Subcutaneous preadipocyte (primary cell): ENCODE measurements at places on chromosomes 1 and 21. TPM values are rescaled to one million over a fixed set of nuclear protein-coding genes. Genes with fewer than 3 reads are reported as not detected.

The NCF2 gene
- not detected in 2 replicates for total RNA-seq

The RGS21 gene
- total RNA-seq: not detected in 2 replicates

The NCAM2 gene
- total RNA-seq: 0.39 and 1.1 TPM in 2 replicates

The ENAH gene
- 54.0 and 70.0 TPM in 2 replicates for total RNA-seq

The FAM163A gene
- total RNA-seq: not detected in 2 replicates

The CHIT1 gene
- not detected in 2 replicates for total RNA-seq

The KIF17 gene
- total RNA-seq: 0.20 TPM in 1 of 2 replicates, not detected in the other

The LCE1C gene
- not detected in 2 replicates for total RNA-seq

The CLIC6 gene
- total RNA-seq: 0.20 and 0.73 TPM in 2 replicates

The AQP10 gene
- not detected in 2 replicates for total RNA-seq

The CALML6 gene
- total RNA-seq: under 0.01 and 0.20 TPM in 2 replicates

The PERM1 gene
- total RNA-seq: not detected in 2 replicates

The ADSS2 gene
- total RNA-seq: 43.2 and 44.1 TPM in 2 replicates

The RNU1-2 gene
- under 0.01 TPM in 2 replicates for total RNA-seq

The ESRRG gene
- not detected in 2 replicates for total RNA-seq

The NSL1 gene
- 28.7 and 33.4 TPM in 2 replicates for total RNA-seq

The TESK2 gene
- 1.1 and 1.2 TPM in 2 replicates for total RNA-seq

The TMEM51 gene
- 1.5 and 2.5 TPM in 2 replicates for total RNA-seq

The LRRC3 gene
- total RNA-seq: 1.2 and 1.5 TPM in 2 replicates

The IFFO2 gene
- total RNA-seq: 4.7 and 5.1 TPM in 2 replicates

The RAB3B gene
- 0.73 and 4.1 TPM in 2 replicates for total RNA-seq

The RBM11 gene
- total RNA-seq: not detected in 2 replicates

The F13B gene
- not detected in 2 replicates for total RNA-seq

The IVL gene
- total RNA-seq: under 0.01 TPM in 1 of 2 replicates, not detected in the other

The OLFML2B gene
- total RNA-seq: 26.8 and 39.5 TPM in 2 replicates

The ACP6 gene
- 2.5 and 4.0 TPM in 2 replicates for total RNA-seq

The NUF2 gene
- 11.4 and 18.0 TPM in 2 replicates for total RNA-seq

The IL19 gene
- not detected in 2 replicates for total RNA-seq

The FCRL5 gene
- not detected in 2 replicates for total RNA-seq

The TMEM61 gene
- not detected in 2 replicates for total RNA-seq

The SZRD1 gene
- 69.4 and 74.5 TPM in 2 replicates for total RNA-seq

The YARS1 gene
- total RNA-seq: 112 and 138 TPM in 2 replicates

The NPR1 gene
- 6.2 and 6.3 TPM in 2 replicates for total RNA-seq

The SLC5A9 gene
- not detected in 2 replicates for total RNA-seq

The ERG gene
- total RNA-seq: under 0.01 and 0.39 TPM in 2 replicates
